ENCODE measurements at places on chromosomes 11 and 22.

- no peak for DNase-seq
Observed at GRCh38 chr11:75337195-75337654, 14.2 kb downstream of the ARRB1 start.

- DNase-seq, result no peak
Observed at GRCh38 chr11:121295246-121296029, 2.9 kb downstream of the SC5D start.

- no peak for DNase-seq
Observed at GRCh38 chr22:34198976-34199375, 278.7 kb upstream of the LARGE1 start.

DNA sequence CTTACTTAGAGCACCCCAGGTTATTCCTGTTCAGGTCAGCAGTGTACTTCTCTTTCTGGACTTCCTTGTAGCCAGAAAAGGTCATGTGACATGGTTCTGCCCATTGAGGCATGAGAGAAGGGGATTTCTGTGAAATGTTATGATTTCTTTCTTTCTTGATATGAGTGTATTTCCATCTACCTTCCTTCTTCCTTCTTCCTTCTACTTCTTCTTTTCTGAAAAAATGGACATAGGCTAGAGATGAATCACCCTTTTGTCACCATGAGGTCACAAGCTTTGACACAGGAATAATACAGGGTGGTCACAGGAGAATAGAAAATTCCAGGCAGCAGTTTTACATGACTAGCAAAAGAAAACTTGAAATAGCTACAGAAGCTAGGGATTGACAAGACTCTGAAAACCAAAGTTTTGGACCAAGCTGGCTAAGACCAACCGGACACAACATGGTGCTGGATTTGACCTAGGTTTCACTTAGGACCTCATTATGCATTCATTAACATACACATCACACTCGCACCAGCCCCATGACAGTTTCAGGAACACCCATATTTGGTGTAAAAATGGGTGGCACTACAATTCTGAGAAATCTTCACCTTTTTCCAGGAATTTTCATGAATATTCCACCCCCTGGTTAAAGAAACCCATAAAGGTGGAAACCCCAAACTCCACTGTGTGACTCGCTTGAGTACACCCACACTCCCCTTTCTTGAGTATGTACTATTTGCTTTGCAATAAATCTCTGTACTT, 21.2 kb upstream of the MAP6 start:
- DNase-seq, result no peak

DNA sequence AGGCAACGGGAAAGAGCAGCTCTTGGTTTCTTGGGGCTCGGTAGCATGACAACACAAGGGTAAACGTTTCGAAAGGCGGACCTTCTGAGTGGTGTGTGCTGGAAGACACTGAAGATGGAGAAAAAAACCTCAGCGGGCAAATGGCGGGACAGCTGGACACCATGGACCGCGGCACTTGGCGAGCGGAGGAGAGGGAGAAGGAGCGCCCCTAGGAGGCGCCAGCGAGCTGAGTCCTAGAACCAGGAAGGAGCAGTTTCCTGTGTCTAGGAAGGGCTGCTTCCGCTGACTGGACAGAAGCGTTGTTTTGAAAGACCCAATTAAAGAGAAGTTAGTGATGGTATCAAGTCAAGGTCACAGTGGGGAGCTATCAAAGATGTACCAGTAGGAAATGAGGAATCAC, 44.0 kb upstream of the OPCML start:
- no peak for DNase-seq

All from NCI-H2081 treated with DMSO at 0.1 percent for 48 hours (cell line).